ENCODE measurements at places on chromosomes 7 and 10.

- no peak for DNase-seq
These were observed 4.9 kb upstream of the ADGRA1 start for GRCh38 chr10:133082685-133083421.

GRCh38 chr10:121616291-121616690 lies 18.0 kb upstream of the FGFR2 start:
- DNase-seq: no peak

DNA sequence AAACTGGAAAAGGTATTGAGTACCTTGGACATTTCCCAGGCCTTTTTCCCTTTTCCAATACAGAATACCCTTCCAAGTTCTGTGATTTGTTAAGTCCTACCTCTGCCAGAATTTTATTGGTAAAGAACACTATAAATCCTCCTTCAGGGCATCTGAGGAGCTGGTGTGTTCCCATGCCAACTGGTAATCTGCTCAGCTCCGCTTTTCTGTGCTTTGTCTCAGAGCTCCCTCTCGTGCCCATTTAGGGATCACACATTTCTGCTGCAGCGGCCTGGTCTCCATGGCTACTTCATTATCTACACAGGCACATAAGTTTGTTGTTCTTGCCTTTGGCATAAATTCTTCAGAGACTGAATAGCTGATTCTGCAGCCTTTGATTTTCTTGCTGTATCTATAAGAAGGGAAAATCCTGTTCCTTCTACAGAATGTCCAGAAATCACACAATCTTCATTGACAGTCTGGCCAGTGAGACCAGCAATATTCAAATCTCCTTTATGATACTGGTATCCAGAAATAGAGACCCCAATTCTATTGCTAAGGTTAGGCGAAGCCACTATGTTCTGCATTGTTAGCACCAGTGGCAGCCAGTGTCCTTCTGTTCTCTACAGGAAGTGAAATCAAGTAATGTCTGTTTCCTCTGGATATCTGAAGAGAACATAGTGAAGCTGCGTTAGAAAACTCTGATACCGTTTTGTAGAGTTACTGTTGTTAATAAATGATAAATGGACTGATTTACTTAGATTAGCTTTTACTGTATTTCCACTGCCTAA lies 51.9 kb downstream of the DENND11 start:
- DNase-seq: peak; percentile 39

- DNase-seq: no peak
These were observed 242.9 kb downstream of the PTEN start for GRCh38 chr10:88106366-88106765.

- DNase-seq: peak; percentile 20
These were observed 205.8 kb upstream of the FRMD4A start for GRCh38 chr10:14536241-14537213.

- no peak for DNase-seq
These were observed 95.3 kb downstream of the HOXA1 start for GRCh38 chr7:27000496-27000895.

GRCh38 chr7:16083931-16084330 lies 337.4 kb downstream of the CRPPA start:
- DNase-seq: no peak

- DNase-seq: no peak
These were observed 186.9 kb downstream of the PRPF18 start for GRCh38 chr10:13773496-13774170.

- no peak for DNase-seq
These were observed 85.6 kb upstream of the ANLN start for GRCh38 chr7:36304099-36304425.

- no peak for DNase-seq
These were observed 22.0 kb upstream of the GPR146 start for GRCh38 chr7:1022356-1022755.

DNA sequence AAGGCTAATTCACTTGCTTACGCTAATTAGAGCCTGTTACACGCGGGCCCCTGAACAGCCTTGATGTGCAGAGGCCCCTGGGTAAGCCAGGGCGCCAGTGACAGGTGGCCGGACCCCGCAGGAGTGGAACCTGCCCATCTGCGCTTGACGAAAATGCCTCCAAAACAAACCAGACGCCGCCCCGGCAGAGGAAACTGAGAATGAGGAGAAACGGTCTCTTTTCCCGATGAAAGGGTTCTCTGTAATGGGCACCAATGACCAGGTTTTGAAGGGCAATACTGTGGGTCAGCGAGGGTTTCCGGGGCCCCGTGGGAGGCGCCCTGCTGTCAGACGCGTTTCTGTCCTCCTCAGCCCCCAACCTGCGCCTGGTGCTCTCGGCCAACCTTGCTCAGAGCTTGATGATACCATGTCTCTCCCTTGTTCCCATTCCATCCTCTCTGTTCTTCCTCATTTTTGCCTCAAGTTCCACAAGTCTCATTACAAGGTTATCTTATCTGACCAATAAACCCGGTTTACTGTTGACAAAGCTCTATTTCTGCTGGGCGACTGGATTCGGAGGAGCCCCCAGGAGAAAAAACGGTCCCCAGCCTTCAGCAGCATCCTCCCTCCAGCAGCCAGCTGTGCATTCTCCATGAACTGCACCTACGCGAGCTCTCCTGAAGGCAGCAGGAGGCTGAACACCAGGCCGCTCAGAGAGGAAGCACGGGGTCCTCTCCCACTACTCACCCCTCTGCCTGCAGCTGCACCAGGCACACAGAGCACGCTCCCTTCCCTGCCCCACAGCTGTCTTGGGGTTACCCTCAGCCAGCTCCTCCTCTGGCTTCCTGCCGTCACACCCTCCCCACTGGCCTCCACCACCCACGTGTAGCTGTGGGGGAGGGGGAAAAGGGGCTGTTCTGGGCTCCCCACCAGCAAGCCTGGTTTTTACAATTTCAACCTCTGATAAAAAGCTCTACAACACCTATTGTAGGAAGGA lies 202.0 kb downstream of the MAD1L1 start:
- no peak for DNase-seq

- DNase-seq: no peak
These were observed 171.0 kb upstream of the SEMA3E start for GRCh38 chr7:83819911-83820310.

GRCh38 chr7:155283565-155284194 lies 14.0 kb upstream of the INSIG1 start:
- no peak for DNase-seq

Measured in nucleus accumbens (tissue), 56 donors.